ENCODE measurements at places on chromosomes 7 and 10.

DNA sequence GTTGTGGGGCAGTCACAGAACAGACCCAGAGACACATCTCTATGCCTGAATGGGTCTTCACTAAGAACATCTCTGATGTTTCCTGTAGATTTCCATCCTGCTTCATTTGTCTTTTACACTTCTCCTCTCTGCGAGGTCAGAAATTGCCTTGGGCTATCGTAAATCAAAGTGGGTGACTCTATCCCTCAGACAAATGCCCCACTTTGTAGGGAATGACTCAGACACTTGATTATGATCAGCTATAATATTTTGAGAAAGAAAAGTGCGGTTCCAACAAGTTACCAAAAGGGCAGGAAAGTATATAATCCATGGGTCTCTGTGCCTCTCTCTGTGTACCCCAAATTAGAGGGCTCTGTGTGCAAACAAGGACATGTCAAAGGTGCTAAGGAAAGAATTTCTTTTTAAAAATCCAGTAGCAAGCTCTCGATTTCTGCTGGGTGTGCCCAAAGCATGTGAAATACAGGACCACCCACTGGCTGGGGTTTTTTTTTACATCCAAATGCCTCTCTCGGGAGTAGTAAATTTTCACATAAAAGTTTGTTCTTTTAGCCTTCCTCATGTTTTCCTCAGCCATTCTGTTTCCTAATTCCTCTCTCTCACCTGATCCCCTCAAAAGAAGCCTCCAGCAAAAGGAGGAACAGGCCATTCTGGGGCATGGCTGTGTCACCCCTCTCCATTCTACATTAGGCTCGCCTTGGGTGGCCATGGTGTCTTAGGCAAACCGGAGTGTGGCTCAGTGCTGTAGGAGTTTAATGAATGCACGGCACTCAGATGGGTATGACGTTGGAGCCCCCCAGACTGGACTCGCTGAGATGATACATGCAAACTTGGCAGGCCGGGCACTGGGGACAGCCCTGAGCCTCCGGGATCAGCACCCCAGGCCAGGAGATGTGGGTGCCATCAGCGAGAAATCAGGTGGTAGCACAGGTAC is 6.3 kb upstream of the OPN4 start:
- no peak for DNase-seq

- DNase-seq: no peak
Observed at GRCh38 chr7:144011458-144012230, 11.5 kb downstream of the OR6B1 start.

DNA sequence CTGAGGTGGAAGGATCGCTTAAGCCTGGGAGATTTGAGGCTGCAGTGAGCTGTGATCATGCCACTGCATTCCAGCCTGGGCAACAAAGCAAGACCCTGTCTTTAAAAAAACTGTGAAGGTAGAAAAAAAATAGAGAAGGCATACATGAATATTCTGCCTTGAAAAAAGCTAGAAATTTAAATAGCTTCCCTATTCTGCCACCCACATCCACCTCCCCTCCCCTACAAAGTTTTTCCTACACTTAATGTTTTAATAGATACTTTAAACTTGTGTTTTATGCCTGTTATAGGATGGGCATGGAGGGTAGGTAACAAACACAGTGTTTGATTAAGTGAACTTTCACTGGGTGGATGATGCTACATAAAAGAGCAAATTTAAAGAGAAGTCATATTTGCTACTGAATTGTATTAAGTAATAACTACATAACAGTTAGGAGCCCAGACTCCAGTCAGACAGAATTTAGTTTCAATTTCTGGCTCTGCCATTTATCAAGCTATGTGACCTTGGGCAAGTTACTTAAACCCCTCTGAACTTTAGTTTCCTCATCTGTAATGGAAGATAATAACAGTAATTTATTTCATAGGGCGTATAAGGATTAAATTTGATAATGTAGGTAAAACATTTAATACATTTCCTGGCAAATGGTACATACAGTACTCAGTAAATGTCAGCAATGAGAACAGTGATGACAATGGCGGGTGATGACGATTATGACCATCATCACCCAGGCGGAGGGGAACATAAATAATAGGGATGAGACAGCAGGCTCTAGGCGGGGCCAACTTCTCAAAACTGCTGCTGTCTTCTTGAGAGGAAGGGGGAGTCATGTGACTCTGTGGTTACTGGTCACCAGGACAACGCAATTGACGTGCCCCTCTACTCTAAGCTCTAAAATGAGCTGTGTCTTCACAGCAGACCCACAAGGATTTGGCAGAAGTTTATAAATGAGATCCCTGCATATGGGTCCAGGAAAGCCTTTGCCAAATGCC is 15.8 kb downstream of the DNMBP start:
- peak; percentile 70 for DNase-seq

DNA sequence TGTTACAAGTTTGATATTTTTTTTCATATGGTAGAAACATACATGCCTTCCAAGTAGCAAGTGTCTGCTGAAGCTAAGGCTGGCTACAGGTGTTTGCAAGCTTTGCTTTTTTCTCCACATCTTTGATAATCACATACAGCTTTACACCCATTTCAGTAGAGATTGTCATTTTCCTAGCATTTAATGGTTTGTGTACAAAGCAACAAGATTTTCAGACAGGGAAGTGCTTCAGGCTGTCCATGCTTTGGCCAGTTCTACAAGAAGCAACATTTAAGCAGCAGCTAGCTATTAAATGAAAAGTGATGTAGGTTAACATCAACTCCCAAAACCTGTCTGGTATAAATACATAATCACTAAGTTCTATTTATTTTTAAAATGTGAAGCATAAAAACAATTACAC is 2.3 kb downstream of the HDAC9 start:
- no peak for DNase-seq

GRCh38 chr10:127198307-127198706 is 1.9 kb upstream of the INSYN2A start:
- no peak for DNase-seq

- no peak for DNase-seq
Observed at GRCh38 chr10:12056748-12057147, 12.0 kb upstream of the DHTKD1 start.

GRCh38 chr10:79053081-79053434 is 15.7 kb upstream of the ZMIZ1 start:
- no peak for DNase-seq

DNA sequence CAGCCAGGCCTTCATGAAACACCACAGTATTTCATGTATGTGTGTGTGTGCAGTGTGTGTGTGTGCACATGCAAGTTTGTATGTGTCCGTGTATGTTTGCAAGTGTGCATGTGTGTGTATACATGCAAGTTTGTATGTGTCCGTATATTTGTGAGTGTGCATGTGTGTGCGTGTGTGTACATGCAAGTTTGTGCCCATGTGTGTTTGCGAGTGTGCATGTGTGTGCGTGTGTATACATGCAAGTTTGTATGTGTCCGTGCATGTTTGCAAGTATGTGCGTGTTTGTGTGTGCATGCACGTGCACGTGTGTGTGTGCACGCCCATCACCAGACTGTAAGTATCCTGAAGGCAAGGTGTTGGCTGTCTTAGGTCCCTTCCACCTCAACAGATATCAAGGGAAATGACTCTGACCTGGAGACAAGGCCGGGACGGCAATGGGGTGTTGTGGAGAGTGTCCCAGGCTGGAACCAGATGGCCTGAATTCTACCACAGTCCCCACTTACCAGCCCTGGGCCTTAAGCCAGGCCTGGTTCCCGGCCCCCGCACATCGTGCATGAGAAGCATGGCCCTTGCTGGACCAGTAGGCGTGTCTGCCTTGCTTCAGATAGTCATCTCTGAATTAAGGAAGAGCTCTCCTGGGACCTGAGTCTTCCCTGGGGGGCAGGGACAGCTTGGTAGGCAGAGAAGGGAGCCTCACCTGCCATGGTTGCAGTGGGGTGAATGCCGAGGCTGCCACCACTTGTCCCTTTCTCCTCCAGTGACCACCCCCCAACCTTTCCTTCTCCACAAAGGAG is 140.0 kb downstream of the GRK5 start:
- no peak for DNase-seq

DNA sequence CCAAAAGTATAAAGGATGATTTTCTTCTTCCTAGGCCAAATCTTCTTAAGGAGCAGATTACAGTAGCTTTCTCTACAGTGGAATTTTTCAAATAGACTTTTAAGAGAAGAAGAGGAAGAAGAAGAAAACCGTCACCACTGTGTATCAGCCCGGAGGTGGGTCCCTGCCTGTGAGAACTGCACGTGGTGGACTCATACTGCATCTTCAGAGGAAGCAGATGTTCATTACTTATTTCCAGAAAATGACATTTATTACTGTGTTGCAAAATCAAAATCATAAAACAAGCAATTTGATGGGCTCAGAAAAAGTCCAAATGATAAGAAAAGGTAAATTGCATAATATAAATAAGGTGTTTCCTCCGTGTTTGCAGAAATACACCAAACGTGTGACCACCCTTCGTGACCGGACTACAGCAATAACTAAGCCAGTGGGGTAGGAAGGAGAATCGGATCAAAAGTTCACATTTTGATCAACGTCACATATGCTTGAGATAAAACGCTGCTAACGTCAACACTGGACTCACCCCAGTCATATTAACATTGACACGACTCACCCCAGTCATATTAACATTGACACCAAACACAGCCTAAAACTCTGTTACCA is 179.2 kb downstream of the PTPRN2 start:
- no peak for DNase-seq

DNA sequence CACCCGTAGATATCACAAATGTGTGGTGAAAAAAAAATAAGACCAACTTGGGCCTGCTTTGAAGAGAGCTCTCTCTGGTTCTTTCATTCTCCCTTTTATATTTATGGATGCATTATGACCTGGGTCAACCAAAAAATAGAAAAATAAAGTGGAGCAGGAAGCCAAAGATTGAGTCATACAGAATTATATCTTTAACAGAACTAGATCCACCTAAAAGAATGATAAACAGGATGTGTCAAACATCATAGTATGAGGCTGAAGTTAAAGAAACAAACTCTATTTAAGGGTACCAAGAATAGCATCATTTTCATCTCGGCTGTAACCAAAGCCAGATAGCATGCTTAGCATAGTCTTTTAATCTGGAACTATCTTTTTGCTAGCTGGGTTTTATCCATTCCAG is 28.8 kb upstream of the NMT2 start:
- DNase-seq: no peak

- no peak for DNase-seq
Observed at GRCh38 chr7:133053321-133053891, 28.5 kb downstream of the CHCHD3 start.

- no peak for DNase-seq
Observed at GRCh38 chr7:108196004-108196403, 65.8 kb upstream of the LAMB4 start.

GRCh38 chr10:117137911-117138642 is at the start of gene VAX1:
Gene VAX1 (minus strand): TSS chr10:117138270. CDS start chr10:117138056, 214 bp downstream.
- no peak for DNase-seq

- DNase-seq: no peak
Observed at GRCh38 chr10:26579256-26580063, 118.0 kb upstream of the PDSS1 start.

DNA sequence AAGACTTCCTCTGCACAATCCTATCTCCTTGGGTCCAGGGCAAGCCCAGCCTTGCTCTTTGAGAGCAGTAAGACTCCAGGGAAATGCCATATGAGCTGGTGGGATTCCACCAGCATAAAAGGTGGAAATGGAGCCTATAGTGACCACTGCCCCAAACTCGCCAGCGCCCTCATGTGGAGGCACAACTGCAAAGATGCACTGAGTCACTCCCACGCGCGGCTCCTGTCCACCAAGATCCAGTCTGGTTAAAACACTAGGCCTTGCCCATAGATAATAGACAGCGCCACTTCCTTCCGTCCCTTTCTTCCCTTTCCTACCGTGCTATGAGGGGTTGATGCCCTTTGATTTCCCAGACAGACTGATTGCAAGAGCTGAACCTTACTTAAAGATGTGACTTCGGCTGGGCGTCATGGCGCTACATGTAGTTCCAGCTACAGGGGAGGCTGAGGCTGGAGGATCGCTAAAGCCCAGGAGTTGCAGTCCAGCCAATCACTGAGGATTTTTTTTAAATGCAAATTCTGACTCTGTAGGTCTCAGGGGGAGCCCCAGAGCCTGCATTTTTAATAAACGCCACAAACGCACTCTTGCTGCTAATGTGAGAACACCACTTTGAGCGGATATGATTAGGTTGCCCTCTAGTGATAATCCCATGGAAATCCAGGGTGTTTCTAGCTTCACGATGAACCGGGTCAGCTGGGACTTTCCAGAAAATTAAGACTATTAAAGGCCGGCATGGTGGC is 136.5 kb downstream of the EPC1 start:
- peak; percentile 23 for DNase-seq

- no peak for DNase-seq
Observed at GRCh38 chr10:58319599-58319998, 15.2 kb upstream of the UBE2D1 start.

- no peak for DNase-seq
Observed at GRCh38 chr7:147033641-147034040, 917.0 kb downstream of the CNTNAP2 start.

DNA sequence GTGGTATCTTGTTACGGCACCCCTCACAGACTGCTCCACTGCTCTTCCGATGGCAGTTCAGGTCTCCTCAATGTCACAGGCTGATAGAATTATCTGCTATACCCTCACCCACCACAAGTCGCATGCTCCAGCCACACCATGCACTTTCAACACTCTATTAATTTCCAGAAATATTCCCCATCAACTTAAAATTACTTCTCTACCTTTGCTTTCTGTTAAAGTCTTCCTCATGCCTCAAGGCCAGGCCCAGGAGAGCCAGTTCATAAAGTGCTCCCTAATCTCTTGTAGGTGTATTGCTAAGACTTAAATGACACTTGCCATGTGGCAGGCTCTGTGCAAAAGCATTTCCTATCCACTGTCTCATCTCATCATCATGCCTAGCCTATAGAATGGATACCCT is 105.9 kb upstream of the ARID5B start:
- DNase-seq: no peak
